Activated naive CD4-positive, alpha-beta T cell treated with anti-CD3 and anti-CD28 coated beads for 36 hours (primary cell): ENCODE measurements at places on chromosomes 11 and 22.

DNA sequence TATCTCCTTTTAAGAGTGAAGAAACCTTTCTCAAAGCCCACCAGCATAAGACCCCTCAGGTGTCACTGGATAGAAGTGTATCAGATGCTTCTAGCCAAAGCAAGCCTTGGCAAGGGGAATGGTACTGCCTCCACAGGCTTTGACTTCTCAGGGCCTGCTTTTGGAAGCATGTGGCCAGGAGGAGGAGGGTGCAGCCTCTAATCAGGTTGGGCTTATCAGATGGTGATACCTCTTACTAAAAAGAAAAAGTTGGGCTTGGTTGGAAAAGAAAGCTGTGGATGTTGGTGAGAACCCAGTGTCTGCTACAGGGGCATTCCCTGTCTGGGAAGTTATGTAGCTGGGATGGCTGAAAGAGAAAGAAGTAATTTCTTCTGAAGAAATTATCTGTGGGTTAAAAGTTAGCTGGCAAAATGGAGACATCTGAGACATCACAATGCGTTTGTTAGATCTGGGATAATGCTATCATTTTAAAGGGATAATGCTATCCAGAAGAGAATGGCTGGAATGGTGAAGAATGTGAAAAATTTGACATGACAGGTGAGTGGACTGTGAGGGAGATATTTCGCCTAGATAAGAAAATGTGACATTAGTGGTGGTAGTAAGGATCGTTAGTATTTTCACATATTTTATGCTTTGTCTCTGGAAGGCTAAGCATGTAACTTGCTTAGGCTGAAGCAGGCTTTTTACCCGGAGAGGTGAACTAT lies 7.2 kb downstream of the APLP2 start:
- peaks cover 14% of the 10 kb centered on the region for H3K4me1 ChIP-seq
- no peak overlapping the region for H3K4me3 ChIP-seq
- DNase-seq: no peak

- no peak for DNase-seq
- no peak overlapping the region for H3K27ac ChIP-seq
- no peak overlapping the region for H3K4me3 ChIP-seq
- H3K4me1 ChIP-seq: no peaks in the 10 kb centered on the region
These were observed 851.1 kb upstream of the RAG2 start for GRCh38 chr11:37449146-37449545.

DNA sequence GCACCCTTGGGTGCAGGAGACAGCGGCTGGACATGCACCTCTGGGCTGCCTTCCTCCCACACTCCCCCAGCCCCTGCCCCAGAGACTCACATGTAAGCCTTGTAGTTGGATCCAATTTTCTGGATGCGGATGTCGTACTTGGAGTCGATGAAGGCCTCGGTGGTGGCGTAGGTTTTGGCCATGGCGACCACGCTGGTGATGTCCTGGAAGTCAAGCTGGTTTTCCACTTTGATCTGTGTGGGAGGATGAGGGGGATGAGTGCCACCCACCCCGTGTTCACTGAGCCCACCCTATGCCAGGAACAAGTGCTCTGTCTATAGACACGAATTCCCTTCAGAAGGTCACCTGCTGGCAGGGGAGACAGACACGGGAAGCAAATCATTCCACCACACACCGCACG lies 66.9 kb downstream of the FBXO7 start:
- H3K4me1 ChIP-seq: no peaks in the 10 kb centered on the region
- no peaks in the 10 kb centered on the region for H3K36me3 ChIP-seq
- H3K27me3 ChIP-seq: peaks cover 2% of the 10 kb centered on the region
- DNase-seq: no peak

GRCh38 chr11:864898-865297 lies 22.2 kb downstream of the TSPAN4 start:
- no peak overlapping the region for H3K27ac ChIP-seq
- no peak overlapping the region for H3K4me3 ChIP-seq
- H3K36me3 ChIP-seq: no peaks in the 10 kb centered on the region
- no peaks in the 10 kb centered on the region for H3K27me3 ChIP-seq
- DNase-seq: no peak

- H3K27me3 ChIP-seq: no peaks in the 10 kb centered on the region
- peaks cover 34% of the 10 kb centered on the region for H3K36me3 ChIP-seq
- no peak for DNase-seq
- H3K27ac ChIP-seq: no peak overlapping the region
- H3K4me1 ChIP-seq: peaks cover 3% of the 10 kb centered on the region
These were observed 24.4 kb downstream of the PPP2R1B start for GRCh38 chr11:111741751-111742150.

DNA sequence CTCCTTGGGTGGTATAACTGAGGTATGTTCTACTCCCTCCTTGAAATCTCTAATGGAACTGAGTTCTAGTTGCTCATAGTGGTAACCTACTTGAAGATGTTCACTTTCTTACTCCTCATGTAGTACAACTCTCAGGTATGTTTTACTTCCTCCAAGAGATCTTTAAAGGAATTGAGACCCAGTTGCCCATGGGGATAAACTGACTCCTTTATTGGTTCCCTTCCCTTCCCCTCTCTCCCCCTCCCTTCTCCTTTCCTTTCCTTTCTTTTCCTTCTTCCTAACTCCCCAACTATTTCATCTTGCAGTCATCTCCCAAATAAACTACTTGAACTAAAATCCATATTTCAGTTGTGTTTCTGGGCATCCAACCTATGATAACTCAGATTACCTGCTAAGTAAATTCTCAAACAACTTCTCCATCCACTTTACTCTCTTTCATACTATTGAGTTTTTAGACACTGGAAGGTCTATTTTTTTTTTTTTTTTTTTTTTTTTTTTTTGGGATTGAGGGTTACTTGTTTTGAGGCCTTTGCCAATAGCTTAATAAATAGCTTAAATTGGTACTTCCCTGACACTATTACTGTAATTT lies 7.9 kb upstream of the TRIM68 start:
- H3K27ac ChIP-seq: no peak overlapping the region
- no peaks in the 10 kb centered on the region for H3K4me1 ChIP-seq
- no peak overlapping the region for H3K4me3 ChIP-seq
- no peak for DNase-seq
- H3K27me3 ChIP-seq: peaks cover 3% of the 10 kb centered on the region
- no peaks in the 10 kb centered on the region for H3K36me3 ChIP-seq

- H3K27ac ChIP-seq: no peak overlapping the region
- peaks cover 12% of the 10 kb centered on the region for H3K4me1 ChIP-seq
- peaks cover 1% of the 10 kb centered on the region for H3K36me3 ChIP-seq
These were observed 99.6 kb downstream of the KIAA1671 start for GRCh38 chr22:25051983-25052710.
